ENCODE measurements at places on chromosomes 5 and 9. TPM values are rescaled to one million over a fixed set of nuclear protein-coding genes. Genes with fewer than 3 reads are reported as not detected.
A peak's percentile ranks its signal among the peaks of the same experiment; 100 is the strongest.

Gene ADCY2
- 1.2 TPM for total RNA-seq

Gene SAXO1
- total RNA-seq: not detected

Gene TSSK1B
- total RNA-seq: not detected

DNA sequence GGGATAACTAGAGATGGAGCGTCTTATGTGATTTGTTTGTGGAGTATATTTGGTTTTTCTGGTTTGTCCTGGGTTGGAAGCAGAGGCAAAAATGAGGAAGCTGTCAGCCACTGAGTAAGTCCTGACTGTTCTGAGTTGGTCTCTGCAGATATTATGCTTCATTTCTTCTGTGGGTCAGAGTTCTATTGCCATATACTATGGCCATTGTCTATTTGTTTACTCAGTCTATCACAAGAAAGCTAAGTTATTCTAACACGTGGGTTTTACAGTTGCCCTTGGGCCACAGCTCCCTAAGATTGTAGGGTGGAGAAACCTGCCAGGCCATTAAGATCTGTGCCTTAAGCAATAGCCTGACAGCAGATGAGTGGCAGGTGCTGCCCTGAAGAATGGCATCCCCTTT is 3.0 kb upstream of the CTSV start:
- no peak for DNase-seq

- DNase-seq: no peak
These were observed 449 bp upstream of the PCSK5 start for GRCh38 chr9:75889977-75890471.

GRCh38 chr5:76163111-76163628 is 80.0 kb downstream of the SV2C start:
- DNase-seq: no peak

GRCh38 chr9:93598647-93599241 is 22.4 kb downstream of the PHF2 start:
- DNase-seq: peak; percentile 62
